IMR-90 (cell line): ENCODE measurements at places on chromosomes 5 and 9. TPM values are rescaled to one million over a fixed set of nuclear protein-coding genes. Genes with fewer than 3 reads are reported as not detected.

DNA sequence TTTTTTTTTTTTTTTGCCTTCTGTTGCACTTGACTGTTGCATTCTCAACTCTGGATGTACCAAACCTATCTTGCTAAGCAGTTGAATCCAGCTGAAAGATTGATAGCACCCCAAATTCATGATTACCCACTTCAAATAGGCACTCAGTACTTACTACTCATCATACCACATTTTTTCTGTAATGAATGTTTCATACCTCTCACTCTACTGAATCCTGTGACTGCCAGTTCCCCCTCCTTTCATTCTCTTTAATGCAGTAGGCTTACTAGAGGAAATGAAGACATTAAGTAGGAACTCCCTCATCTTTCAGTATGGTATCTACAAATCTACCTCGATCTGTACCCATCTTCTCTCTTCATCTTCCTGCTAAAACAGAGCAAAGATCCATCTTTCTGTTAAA, 6.8 kb downstream of the INVS start:
- peaks cover 13% of the 10 kb centered on the region for H3K36me3 ChIP-seq
- H3K4me3 ChIP-seq = no peak overlapping the region
- no peak overlapping the region for H3K27ac ChIP-seq
- 0 out of 2 replicates have a peak, but pooled peaks cover 2% of the 10 kb centered on the region for H3K4me1 ChIP-seq

- no peak overlapping the region for H3K4me3 ChIP-seq
- no peak for DNase-seq
- no peak overlapping the region for H3K27ac ChIP-seq
- H3K27me3 ChIP-seq = no peaks in the 10 kb centered on the region
- H3K4me1 ChIP-seq = peaks cover 5% of the 10 kb centered on the region
Observed at GRCh38 chr5:312845-313244, 8.7 kb upstream of the AHRR start.

DNA sequence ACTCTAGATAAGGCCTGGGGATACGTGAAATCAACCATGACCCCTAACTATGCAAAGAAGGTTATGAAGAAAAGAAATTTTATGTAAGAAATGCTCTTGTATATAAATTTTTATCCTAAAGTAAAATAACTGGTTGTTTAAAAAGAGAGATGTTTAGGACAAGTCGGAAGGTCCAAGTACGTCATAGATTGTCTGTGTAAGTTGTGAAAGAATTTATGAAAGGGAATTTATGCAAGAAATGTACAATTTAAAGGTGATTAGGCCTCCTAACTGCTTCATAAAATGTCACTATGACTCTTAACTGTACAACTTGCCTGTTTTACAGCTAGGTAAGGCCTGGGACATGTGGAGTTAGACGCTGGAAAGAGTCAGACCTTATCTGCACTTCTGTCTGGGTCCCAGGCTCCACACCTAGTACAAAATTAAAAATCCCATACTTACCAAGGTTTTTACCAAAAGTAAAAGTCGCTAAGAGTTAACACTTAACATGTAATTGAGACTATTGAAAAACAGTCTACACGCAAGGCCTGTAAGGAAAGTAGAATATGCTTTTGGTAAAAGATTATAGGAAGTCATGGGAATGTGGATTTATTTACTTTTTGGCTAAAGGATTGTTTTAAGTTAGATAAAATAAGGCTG, 77.4 kb downstream of the KIAA0825 start:
- no peak for DNase-seq
- no peaks in the 10 kb centered on the region for H3K4me1 ChIP-seq
- H3K36me3 ChIP-seq = no peaks in the 10 kb centered on the region
- no peak overlapping the region for H3K27ac ChIP-seq

DNA sequence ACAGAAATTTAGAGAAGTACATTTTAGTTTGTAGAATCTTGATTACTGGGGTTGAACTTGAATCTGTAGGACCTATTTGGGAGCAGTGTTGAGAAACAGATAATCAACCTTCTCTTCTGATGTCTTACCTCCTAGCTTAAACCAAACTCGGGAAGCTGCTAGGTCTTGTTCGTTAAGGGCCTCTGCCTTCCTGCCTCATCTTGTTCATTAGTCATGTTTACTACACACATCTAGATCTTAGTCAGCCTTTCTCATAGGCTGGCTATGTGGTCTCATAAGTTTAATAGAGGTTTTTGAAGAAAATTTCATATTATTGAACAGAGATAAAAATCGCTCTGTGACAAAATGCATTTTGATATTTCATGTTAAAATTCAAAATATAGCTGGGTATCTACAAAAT, 331.0 kb upstream of the EDIL3 start:
- no peak for DNase-seq
- no peaks in the 10 kb centered on the region for H3K36me3 ChIP-seq
- no peaks in the 10 kb centered on the region for H3K27me3 ChIP-seq
- H3K4me1 ChIP-seq = no peaks in the 10 kb centered on the region
- H3K4me3 ChIP-seq = no peak overlapping the region

Gene MCIDAS
- not detected in 2 replicates for total RNA-seq

DNA sequence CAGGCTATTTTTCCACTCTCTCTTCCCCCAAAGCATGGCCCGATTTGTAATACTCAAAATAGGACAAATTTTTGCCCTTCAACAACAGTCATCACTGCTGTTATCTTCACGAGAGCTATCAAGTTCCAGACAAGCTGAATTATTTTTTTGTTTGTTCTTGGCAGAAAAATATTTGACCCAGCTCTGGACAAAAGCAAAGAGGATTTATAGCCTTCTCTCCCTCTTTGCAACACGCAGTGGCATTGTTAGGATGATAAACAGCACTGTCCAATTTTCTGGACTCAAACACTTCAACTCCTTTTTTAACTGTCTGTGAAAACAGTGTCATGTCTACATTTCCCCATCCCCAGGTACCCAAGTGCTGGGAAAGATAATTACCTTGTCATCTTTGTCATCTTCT, 160.3 kb downstream of the SLF1 start:
- no peaks in the 10 kb centered on the region for H3K4me1 ChIP-seq
- no peaks in the 10 kb centered on the region; the same call in 1 of the 2 replicates for H3K27me3 ChIP-seq
- no peak for DNase-seq
- no peak overlapping the region for H3K4me3 ChIP-seq

Gene PDCD1LG2
- 29.7 and 33.3 TPM in 2 replicates for total RNA-seq

DNA sequence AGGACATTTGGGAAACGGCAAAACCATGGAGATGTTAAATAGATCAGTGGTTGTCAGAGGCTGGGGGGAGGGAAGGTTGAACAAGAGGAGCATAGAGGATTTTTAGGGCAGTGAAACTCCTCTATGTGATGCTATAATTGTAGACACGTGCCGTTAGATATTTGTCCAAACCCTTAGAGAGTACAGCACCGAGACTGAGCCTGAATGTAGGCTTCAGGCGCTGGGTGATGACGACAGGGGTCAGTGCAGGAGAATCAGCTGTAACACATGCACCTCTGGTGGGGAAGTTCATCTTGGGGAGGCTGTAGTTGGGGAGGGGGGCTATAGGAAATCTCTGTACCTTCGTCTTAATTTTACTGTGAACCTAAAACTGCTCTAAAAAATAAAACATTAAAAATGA, 22.2 kb upstream of the CLPTM1L start:
- peaks cover 41% of the 10 kb centered on the region; the same call in 1 of the 2 replicates for H3K27me3 ChIP-seq
- no peaks in the 10 kb centered on the region for H3K4me1 ChIP-seq
- H3K36me3 ChIP-seq = no peaks in the 10 kb centered on the region
- H3K27ac ChIP-seq = no peak overlapping the region
- DNase-seq = no peak

DNA sequence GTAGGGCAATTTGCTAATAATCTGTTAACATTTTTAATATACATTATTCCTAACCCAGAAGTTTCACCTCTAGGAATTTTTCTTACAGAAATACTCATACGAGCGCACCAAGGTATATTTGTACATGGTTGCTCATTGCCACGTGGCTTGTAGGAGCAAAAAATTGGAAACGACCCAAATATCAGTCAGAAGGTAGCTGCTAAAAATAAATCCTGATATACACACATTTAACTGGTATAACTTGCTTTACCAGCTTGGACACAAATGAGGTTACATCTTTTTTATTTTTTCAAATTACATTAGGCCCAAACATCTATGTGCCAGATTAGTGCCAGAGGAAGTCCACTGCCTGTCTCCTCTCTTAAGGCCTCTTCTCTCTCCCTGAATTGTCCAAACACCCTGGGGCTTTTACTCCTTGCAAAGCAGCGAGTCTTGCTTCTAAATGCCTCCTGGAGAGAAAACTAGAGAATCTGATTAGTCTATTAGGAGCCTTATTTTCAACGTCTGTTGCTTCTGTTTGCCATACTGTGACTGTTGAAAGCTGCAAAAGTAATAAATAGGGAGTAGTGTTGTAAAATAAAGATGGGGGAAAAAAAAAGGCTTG, 92.0 kb upstream of the SSBP2 start:
- H3K4me1 ChIP-seq = no peaks in the 10 kb centered on the region
- H3K27ac ChIP-seq = no peak overlapping the region
- no peak overlapping the region for H3K4me3 ChIP-seq
- DNase-seq = no peak

DNA sequence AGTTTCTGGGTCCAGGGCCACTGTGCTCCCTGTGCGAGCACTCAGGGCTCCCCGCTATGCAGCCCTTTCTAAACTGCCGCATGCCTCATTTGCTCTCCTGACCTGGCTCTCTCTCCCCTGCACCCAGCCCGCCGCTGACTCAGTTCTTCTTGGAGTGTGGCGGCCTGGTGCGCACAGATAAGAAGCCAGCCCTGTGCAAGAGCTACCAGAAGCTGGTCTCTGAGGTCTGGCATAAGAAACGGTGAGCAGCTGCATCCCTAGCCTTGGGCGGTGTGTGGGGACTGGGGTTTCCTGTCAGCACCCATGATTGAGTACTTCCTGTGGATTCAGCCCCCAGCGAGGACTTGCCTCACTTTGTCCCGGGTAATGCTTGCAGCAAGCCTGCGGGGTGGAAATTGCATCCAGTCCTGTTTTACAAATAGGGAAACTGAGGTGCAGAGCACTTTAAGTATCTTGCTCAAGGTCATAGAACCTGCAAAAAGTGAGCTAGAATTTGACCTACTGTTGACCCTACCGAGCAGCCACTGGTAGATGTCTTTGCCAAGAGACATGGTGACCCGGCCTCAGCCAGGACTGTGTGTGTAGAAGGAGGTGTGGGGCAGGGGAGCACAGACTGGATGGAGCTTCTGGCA, 27.9 kb downstream of the USP20 start:
- H3K36me3 ChIP-seq = peaks cover 47% of the 10 kb centered on the region
- DNase-seq = peak; percentile 81
- H3K27me3 ChIP-seq = no peaks in the 10 kb centered on the region
- no peak overlapping the region for H3K27ac ChIP-seq
- H3K4me1 ChIP-seq = no peaks in the 10 kb centered on the region

- H3K27me3 ChIP-seq = no peaks in the 10 kb centered on the region
- H3K36me3 ChIP-seq = no peaks in the 10 kb centered on the region
Observed at GRCh38 chr5:171441246-171441791, 21.9 kb downstream of the FGF18 start.

DNA sequence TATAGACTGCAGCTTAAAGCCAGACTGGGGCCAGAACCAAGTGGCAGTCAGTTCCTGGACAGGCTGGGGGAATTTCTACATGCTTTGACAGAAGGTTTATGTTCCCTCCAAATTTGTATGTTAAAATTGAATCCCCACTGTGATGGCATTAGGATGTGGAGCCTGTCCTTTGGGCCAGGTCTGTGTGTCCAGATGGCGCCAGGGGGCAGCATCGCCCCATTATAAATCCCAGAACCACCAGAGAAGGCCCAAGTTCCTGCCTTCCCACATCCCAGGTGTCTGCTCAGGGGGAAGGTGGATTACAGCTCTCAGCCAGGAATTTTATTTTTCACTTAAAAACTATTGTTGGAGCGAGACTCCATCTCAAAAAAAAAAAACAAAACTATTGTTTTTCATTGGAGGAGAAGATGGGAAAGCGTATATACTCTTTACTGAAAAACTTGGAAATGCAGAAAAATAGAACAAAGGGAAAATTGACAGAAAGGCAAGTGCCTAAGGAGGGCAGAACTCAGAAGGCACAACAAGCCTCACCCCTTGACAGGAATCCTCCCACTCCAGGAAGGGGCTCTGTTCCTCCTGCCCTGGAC, 5.0 kb downstream of the IL3 start:
- no peak overlapping the region for H3K4me3 ChIP-seq
- H3K27me3 ChIP-seq = no peaks in the 10 kb centered on the region
- DNase-seq = peak; percentile 73
- no peaks in the 10 kb centered on the region for H3K36me3 ChIP-seq
- no peak overlapping the region for H3K27ac ChIP-seq
- 0 out of 2 replicates have a peak, but pooled peaks cover 2% of the 10 kb centered on the region for H3K4me1 ChIP-seq
